GM04503 (cell line): ENCODE measurements at places on chromosomes 5 and 9.

DNA sequence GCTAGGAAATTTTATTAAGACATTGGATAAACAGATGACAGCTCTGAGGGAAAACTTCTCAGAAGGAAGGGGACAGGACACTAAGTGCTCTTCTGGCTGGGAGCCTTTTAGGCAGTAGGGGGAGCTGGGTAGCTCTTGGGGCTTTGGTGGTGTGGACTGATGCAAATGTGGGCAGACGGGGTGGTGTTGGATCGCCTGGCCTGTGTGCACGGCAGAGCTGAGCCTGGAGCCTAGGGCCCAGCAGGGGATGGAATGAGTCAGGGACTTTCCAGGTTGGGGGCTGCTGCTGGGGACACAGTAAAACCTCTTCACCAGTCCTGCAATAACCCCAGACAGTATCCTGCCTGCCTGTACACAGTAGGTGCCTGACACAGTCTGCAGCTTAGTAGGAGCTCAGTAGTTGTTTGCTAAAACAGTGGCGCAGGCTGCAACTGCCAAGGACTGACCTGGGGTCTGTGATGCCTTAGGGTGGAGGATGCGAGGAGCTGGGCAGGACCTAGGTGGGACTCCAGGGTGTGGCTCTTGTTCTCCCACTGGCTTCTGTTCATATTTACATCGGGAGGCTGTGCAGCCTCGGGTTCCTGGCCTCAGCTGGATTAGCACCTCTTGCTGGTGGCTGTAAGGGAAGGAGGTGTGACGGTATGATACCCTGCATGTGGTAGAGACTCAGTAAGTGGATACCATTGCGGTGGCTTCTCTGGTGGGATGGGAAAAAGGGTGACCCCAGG is 83.8 kb downstream of the DAB2IP start:
- DNase-seq, result no peak

DNA sequence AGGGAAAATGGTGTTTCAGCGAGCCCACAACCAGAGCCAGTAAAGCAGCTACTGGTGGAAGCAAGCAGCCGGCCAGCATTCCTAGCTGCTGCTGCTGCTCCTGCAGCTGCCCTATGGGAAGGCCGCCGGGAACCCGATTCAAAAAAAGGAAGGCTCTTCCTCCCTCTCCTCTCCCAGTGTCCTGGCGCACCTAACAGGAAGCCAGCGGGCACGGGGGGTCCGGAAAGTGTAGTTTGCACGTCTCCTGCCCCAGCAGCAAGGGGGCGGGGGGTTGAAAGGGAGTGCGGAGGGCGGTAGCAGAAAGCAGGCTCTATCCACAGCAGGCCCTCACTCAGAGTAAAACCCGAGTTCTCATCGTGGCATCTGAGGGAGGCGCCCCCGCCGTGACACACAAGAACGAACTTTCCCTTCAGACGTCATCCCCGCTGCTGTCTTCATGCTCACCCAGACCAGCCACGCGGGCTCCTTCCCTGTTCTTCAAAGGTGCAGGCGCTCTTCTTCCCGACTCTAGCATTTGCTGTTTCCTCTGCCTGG is 16.5 kb downstream of the GRXCR2 start:
- DNase-seq, result no peak

GRCh38 chr9:21964925-21965385 is 29.2 kb downstream of the CDKN2A start:
- no peak for DNase-seq

DNA sequence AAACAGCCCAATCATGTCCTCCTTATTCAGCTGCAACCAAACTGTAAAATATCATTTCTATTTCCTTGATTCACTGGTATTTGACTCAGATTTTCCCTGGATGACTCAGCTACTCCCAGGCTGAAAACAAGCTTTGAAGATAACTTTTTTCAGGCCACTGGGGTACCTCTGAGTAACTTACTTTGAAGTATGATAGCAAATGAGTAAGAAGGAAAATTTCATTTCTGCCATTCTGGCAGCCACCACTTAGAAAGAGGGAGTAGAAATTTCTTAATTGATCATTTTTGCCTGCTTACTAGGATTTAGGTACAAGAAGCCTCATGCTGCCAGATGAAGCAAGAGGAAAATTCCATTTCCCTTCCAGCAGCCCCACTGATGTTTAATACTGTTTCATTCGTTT is 247.4 kb downstream of the PRELID2 start:
- DNase-seq, result peak; percentile 68

DNA sequence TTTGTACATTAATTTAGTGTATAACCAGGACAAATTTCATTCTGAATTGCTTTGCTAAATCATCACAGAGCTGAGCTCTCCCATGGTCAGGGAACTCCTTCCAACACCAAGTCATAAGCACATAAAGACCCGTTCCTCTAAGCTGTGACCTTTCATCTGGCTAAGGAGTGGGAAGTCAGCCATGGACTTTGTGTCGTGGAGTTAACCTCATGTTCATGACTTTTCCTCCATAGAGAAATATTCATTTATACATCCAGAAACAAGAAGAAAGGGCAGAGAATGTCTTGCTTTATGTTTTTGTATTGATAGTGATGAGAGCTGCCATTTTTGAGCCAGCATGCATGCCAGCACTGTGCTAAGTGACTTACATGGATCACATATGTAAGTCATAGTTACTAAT is 97.5 kb downstream of the INIP start:
- DNase-seq, result no peak

DNA sequence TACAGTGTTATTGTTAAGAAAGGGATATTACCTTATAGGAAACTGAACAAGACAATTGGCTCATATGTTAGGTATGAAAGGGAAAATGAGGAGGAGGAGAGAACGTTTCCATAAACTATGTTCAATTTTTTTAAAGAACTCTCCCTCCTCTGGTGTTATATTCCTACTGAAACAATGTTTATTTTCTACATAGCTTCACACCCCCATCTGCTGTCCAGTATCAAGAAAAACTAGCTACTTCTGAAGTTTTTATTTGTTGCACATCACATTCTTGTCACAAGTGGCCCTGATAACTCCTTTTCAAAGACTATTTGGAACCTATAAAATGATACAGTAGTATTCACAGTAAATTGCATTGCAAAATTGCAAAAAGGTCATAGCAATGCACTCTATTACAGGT is 223.4 kb upstream of the FAM174A start:
- no peak for DNase-seq

DNA sequence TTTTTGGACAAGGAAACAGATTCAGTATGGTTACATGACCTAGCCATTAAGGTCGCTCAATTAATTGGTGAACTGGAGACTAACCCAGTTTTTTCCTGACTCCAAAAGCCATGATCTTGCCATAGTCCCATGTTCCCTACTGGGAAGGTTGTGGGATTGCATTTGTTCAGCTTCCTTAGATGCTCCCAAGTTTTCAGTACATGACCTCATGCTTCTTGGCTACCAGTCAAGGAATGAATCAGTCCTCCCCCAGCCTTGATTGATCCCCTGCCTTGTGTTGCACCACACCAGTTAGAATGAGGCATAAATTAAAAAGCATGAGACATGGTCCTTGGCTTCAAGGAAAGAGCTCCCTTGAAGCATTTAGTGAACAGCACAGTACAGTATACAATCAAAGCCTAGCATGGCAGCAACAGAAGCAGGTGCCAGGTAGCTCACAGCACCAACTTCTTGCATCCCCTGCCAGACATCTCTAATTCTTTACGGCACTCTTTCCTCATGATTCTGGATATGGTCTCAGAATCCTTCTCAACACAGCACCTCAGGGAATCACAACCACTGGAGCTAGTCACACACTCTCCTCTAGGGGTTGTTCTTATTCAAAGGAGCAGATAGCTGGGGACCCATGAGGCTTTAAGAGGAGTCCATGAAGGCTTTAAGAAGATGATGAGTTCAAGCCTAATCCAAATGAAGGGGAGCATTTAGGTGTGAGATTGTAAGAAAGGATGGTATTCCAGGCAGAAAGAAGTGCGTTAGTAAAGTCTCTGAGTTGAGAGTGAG is 295.5 kb upstream of the CLINT1 start:
- peak; percentile 59 for DNase-seq

DNA sequence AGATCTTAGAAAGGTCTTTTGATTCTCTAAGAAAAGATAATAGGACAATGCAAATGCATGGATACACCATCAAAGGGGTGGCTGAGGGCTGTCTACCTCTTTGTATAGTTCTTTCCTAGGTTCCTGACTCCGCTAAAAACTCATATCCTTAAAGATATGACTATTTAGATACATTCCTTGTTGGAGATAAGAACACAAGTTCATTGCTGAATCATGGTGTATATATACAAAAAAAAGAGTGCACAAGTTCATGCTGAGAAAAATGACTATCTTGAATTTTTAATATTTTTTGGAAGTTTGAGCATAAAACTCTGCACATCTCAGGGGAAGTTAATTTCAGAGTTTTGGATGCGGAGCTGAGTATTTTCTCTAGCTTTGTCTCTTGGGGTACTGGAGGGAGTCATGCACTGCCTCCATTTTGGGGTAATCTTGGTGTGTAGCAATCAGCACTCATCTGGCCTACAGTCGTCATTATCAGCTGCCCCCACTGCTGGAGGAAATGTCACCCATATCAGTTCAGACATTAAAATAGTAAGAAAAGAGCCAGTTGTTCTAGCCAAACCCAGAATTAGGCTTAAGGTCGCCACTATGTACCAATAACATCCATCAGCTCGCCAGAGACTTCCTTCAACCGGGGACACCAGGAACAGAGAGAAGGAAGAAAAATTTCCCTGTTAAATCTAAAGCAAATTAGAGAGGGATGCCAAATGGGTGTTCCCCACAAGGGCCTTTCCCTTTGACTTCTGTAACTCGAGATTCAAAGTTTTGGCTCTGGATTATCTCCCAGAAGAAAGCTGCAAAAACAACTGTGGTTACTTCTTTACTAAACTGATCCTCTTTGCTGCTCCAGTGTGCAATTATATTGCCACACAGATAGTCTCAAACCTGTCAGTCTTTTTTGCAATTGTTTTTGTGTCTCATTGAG is 49.0 kb downstream of the PTTG1 start:
- DNase-seq, result no peak

- DNase-seq, result no peak
Measured at GRCh38 chr9:114737118-114737517, 55.1 kb upstream of the TEX48 start.

- no peak for DNase-seq
Measured at GRCh38 chr9:1157836-1158235, 107.7 kb downstream of the DMRT2 start.

DNA sequence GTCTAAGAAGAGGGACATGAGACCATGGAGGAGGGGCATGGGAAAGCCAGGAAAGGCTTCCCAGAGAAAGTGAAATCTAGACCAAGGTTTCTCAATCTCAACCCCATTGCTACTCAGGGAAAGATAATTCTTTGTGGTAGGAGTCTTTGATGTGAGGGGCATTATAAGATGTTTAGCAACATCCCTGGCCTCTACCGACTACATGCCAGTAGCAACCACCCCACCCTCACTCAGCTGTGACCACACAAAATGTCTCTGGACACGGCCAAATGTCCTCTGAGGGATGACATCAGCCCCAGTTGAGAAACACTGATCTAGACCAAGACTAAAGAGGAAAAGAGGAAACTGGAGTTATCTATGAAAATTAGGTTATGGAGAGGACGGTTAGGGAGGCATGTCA is 298.5 kb upstream of the KIF2A start:
- no peak for DNase-seq

DNA sequence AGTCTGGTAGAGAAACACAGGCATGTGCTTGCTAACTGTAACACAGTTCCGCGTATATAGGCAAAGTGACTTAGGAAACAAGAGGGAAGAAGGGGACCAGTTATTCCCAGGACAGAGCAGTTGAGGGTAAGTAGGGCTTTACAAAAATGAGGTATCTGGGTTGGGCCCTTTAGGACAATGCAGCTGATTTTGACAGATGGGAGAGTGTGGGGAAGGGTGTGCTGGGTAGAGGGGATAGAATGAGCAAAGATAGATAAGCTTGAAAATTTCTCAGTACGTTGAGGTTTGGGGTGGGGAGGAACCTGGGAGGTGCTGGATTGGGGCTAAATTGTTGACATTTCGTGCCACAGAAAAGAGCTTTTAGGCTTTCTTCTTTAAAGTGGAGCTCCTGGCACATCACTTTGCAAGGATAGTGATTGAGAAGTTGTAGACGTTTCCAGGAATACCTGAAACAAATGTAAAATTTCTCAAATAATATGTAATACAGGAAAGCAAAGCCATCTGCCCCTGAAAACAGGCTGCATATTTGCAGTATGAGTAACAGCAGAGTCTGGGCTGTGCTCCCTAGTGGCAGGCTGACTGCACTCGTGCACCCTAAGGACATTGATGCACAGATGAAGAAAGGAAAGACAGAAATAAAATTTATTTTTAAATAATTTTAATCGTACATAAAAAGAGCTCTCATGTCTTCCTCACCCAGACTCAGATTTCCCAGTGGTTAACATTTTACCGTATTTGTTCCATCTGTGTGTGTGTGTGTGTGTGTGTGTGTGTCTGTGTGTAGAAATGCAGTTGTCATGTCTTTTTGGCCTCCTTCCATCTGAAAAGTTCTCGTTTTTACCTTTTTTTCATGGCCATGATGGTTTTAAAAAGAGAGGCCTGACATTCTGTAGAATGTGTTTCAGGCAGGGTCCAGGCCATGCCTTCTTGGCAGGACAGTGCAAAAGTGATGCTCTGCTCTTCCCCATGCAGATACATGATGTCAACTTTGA is 144.9 kb upstream of the DMRT1 start:
- no peak for DNase-seq

DNA sequence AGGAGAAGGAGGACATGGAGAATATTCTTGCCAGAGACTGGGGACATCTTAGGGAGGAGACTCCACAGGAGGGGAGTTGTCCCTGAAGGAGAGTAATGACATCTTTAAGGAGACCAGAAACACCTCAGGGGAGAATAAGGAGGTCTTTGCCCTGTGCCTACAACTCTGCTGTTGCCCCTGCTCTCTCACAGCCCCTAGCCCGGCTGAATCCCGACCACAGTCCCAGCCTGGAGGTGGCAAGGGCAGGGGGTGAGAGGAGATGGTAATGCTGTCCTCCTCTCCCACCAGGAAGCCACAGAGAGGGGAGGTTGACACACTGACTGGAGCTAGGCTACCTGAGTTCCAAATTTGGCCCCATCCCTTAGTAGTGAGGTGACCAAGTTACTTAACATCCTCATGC is 30.2 kb upstream of the ENHO start:
- DNase-seq, result no peak

DNA sequence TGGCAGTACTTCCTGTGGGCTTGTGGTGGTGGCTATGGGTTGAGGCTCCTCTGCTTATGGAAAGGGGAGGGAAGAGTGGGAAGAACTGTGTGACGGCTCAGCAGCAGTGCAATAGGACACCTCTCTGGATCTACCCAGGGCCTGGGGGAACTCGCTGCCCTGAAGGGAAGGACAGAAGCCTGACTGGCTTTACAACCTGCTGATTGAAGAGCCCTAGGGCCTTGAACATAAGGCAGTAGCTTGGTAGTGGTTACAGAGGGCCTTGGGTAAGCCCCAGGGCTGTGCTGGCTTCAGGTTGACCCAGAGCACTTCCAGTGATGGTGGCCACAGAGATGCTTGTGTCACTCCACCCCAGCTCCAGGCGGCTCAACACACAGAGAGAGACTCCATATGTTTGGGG is 5.5 kb downstream of the CCIN start:
- no peak for DNase-seq

DNA sequence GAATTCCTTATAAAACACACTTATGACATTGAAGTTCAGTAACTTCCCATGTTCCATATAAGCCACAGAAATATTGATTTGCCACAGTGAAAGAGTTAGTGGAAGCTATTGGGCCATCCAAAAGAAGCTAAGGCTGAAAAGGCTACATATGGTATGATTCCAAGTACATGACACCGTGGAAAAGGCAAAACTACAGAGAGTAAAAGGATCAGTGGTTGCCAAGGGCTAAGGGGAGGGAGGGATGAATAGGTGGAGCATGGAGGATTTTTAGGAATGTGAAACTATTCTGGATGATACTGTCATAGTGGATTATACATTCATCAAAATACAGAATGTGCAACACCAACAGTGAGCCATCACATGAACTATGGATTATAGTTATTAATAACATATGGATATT is 109.7 kb downstream of the F2RL2 start:
- no peak for DNase-seq
